ENCODE measurements at places on chromosomes 11 and 22.

DNA sequence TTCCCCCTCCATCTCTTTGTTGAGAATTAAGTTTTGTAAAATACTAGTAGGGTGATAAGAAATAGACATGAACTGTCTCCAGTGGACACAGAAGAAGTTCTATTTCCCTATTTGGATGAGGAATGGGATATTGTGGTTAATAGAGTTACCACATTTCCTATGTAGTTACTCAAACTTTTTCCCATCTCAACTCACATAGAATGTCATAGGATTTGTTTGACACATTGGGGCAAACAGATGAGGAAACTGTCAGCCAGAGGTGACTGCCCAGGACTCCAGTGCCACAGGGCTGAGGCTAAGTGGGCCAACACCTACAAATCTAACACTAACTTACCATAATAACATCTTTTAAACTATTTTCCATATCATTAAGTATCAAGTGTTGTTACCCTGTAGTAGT, 58.3 kb downstream of the CCDC83 start:
- no peak for DNase-seq

GRCh38 chr11:13343931-13344717, 66.5 kb downstream of the BMAL1 start:
- peak; percentile 84 for DNase-seq

DNA sequence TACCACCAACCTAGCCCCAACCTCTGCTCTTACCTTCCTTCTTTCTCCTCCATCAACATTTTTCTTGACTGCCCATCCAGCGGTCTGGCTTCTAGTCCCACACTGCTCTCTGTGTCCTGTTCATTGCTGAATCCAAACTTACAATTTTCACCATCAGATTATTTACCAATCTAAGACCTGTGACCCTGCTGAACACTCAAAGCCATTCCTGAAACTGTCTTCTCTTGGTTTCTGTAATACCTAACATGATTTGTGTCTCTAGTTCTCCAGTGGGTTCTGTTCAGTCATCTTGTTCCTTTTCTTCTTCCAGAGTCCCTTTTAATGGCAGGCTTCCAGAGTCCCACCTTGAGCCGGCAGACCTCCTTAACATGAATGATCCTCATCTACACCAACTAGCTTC, 24.1 kb downstream of the RRAS2 start:
- DNase-seq = no peak

GRCh38 chr11:108597736-108598355, 4.3 kb upstream of the EXPH5 start:
- no peak for DNase-seq

DNA sequence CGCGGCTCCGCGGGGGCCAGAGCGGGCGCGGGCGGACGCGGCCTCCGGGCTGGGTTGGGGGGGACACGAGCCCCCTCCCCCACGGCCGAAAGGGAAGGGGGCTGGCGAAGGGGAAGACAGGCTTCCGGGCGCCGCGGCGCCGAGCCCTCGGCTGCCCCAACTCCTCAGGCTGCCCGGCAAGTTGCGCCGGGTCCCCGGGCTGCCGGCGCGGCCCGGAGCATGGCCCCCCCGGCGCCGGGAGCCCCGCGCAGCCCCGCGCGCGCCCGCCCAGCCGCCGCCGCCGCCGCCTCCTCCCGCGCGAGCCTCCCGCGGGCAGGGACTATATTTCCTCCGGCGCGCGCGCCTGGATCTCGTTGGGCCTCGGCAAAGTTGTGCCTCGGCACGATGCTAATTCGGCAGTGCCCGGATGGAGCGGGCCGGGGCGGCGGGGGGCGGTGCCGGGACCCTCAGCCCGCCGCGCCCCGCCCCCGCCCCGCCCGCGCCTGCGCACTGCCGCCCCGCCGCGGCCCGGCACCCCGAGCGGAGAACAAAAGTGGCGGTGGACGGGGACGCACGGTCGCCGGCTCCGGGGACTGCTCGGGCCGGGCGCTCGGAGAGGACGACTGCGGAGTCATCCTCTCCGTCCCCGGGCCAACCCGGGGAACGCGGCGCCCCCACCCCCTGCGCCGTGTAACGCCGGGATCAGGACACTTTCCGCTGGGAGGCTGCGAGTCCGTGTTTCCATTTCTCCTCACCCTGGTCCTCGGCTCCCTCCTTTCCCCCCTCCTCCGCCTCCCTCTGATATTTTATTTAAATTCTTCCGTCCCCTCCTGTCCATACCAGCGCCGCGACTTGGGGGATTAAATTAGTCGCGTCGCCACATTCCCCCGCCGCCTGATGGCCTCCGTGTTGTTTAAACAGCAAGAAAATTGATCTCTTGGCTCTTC, at the start of gene PHF21B:
TSS of gene PHF21B (minus strand) at position 400 of the 926 bp plus-strand sequence. CDS start 456 bp downstream, outside the sequence.
- DNase-seq = peak; percentile 82

DNA sequence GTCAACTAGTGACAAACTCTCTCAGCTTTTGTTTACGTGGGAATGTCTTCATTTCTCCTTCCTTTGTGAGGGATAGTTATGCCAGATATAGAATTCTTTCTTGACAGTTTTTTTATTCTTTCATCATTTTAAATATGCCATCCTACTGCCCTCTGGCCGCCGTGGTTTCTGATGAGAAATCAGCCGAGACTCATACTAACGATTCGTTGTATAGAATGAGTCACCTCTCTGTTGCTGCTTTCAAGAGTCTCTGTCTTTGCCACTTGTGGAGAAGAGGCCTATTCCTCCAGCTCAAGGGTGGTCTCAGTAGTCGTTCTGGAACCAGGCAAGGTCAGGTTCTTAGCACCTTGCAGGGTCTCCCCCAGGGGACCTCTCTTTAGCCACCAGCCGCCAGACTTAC, 8.0 kb downstream of the MYO7A start:
- DNase-seq = no peak

GRCh38 chr22:44442851-44443595, 55.0 kb downstream of the RTL6 start:
- DNase-seq = no peak

GRCh38 chr11:121892863-121893262, 223.2 kb downstream of the BLID start:
- DNase-seq = peak; percentile 38

GRCh38 chr11:128734103-128734831, 40.4 kb downstream of the FLI1 start:
- no peak for DNase-seq

DNA sequence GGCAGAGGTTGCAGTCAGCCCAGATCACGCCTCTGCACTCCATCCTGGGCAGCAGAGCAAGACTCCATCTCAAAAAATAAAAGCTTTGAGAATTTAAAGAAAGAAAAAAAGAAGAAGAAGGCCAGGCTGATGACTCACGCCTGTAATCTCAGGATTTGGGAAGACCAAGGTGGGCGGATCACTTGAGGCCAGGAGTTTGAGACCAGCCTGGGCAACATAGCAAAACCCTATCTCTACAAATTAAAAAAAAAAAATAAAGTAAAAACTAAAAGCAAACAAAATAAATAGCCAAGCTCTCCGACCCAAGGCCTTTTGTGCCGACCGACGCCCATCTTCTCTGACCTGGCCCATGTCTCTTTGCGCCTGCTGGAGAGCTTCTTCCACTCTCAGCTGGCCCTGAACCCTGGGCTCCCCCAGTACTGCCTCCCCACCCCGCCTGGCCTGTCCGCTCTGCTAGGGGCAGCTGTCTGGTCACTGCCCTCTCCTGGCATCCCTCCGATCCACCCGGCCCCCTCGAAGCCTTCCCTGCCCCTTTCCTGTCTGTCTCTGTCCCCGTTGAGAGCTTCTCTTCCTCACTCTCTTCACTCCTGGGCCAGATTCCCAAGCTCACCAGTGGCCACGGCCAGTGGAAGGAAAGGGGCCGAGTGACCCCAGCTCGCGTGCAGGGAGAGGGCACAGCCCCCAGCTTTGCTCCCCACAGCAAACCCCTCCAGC, 4.8 kb upstream of the LSP1 start:
- no peak for DNase-seq

GRCh38 chr22:48594757-48595510, 1232.7 kb downstream of the BRD1 start:
- DNase-seq = no peak

DNA sequence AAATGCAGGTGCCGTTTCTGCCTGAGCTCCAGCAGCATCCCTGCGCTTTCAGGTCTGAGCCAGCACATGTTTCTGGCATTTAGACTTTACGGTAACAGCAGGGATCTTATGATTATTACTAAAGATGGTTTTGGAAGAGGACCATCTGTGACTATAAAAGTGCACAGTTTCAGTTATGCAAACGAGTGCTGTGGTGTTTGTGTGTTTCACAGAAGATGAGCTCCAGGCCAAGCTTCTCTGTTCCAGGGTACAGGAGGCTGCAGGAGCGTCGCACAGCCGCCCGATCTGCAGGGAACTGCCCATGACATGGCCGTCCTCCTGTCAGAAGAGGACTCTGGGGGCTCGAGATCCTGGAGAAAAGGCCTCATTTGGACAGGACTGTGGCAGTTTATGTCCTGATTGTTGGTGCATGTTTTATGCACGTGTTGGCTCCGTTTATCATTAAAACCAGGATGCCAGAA, 297.3 kb downstream of the TBC1D22A start:
- no peak for DNase-seq

DNA sequence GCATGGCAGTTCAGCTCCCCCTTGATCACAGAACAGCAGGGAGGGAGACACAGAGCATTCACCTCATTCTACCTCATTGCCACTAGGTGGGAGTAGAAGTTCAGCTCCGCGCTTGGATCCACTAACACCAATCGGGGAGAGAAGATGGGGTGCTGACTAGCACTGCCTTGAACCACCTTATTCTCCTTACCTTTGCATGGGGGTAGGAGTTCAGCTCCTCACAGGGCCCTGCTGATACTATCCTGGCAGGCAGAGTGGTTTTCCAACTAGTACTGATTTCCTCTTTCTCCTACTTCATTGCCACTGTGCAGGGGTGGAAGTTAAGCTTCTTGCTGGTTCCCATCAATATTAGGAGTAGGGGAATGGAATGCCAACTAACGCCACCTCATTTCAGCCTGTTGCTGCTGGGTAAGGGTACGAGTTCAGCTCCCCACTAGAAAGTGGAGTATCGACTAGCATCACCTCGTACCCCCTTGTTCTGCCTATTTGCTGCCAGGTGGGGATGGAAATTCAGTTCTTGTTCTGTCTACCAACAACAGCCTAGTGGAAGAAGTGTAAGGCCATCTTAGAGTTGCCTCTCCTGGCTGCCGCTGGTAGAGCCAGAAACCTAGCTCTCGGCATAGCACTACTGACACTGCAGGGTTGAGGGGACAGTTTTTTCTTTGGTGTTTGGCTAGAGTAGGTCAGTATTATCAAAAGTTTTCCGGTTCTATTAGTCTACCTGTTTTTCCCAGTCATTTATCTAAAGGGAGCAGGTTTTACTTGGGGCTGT, 550.9 kb upstream of the CCDC90B start:
- DNase-seq = peak; percentile 72

DNA sequence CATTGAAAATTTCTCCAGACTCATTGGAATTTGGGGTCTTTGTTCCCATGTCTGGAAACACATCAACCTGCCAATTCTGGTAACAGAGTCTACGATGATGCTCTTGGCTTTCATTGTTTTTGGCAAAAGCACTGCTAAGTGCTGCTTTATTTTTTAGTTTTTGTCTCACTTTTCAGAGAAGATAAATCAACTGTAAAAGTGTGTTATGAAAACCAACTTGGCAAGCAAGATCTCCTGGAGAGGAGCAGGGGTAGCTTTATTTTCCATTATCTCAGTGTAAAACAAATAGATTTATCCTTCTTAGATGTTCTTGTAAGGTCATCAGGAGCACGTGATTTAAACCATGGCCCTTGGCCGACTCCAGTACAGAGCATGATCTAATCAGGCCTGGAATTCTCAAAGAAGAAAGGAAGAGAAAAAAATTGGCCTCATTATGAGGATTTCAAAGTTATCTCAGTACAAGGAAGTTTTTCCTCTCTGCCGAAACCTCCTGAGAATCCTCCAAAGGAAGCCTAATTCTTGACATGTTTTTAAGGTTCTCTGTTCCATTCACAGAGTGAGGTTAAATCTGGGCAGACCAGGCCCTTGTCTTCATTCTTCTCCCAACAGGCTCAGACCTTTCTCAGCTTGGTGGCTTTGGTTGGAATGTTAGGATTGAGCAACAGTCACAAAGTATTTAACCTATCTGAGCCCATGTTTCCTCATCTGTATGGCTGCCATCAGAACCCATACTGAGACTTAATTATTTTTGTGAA, 16.4 kb upstream of the PAMR1 start:
- peak; percentile 56 for DNase-seq

- no peak for DNase-seq
Measured at GRCh38 chr11:78684377-78684776, 109.7 kb upstream of the NARS2 start.

DNA sequence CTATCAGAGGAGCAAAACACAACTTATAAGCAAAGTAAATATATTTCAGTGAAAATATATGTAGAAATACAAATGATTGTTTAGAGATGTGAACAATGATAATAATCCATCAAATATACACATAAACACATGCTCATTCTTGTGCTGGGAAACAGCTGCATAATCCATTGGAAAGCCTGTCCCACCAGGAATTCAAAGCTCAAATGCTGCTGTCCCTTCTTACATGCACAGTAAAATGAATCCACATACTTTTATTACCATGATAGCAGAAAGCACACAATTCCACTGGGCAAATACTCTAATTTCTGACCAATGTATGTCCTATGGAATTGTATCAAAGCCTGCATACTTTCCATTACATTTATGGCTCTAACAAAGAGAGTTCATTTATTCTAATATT, 44.5 kb downstream of the SOX6 start:
- no peak for DNase-seq

GRCh38 chr22:28930357-28931007, 47.1 kb downstream of the ZNRF3 start:
- no peak for DNase-seq

DNA sequence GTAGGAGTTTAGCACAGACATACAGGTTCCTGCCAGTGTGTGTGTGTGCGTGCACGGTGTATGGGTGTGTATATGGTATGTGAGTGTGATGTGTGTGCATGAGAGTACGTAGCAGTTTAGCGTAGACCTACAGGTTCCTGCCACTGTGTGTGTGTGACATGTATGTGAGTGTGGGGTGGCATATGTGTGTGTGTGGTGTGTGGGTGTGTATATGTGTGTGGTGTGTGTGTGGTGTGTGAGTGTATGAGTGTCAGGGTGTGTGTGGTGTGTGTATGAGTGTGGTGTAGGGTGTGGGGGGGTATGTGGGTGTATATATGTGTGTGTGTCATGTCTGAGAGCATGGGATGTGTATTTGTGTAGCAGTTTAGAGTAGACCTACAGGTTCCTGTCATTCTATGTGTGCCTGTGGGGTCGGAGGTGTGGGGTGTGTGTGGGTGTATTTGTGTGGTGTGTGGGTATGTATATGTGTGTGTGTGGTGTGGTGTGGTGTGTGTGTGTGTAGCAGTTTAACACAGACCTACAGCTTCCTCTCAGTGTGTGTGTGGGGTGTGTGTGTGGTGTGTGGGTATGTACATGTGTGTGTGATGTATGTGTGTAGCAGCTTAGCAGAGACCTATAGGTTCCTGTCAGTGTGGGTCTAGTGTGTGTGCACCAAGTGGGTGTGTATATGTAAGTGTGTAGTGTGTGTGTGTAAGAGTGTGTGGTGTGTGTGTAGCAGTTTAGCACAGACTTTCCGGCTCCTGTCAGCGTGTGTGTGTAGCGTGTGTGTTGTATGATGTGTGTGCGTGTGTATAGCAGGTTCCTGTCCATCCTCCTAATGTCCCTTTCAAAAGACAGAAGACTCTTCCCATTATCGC, 31.8 kb upstream of the TBCEL start:
- DNase-seq = no peak

GRCh38 chr11:68925611-68926010, 21.9 kb downstream of the IGHMBP2 start:
- DNase-seq = no peak

Data from GM03348 (cell line).